Sigmoid colon (tissue), 7 donors: ENCODE measurements at places on chromosomes 4 and X. TPM values are rescaled to one million over a fixed set of nuclear protein-coding genes. Genes with fewer than 3 reads are reported as not detected.
A peak's percentile ranks its signal among the peaks of the same experiment; 100 is the strongest.

Gene NAAA
- total RNA-seq = 23.3 TPM

DNA sequence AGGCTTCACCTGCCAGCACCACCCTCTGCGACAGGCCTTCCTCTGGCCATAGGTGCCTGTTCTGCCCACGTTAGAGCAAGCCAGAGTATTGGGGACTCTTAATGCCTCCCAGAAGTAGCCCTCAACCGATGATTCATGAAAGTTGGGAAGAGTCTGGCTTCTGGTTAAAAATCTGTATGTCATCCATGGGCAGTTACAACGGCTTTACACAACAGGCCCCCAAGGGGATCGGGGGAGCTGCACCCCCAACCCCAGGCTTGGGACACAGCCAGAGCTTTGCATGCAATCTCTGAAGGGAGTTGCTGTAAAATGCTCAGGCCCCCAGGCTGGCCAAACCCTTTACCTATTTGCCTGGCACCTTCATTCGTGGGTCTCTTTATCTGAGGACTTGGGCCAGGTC, 5.4 kb upstream of the CYTL1 start:
- no peak for DNase-seq
- H3K27me3 ChIP-seq = peaks cover 2% of the 10 kb centered on the region
- H3K27ac ChIP-seq = no peak overlapping the region
- no peaks in the 10 kb centered on the region for H3K36me3 ChIP-seq
- H3K4me1 ChIP-seq = no peaks in the 10 kb centered on the region
- H3K4me3 ChIP-seq = no peak overlapping the region

DNA sequence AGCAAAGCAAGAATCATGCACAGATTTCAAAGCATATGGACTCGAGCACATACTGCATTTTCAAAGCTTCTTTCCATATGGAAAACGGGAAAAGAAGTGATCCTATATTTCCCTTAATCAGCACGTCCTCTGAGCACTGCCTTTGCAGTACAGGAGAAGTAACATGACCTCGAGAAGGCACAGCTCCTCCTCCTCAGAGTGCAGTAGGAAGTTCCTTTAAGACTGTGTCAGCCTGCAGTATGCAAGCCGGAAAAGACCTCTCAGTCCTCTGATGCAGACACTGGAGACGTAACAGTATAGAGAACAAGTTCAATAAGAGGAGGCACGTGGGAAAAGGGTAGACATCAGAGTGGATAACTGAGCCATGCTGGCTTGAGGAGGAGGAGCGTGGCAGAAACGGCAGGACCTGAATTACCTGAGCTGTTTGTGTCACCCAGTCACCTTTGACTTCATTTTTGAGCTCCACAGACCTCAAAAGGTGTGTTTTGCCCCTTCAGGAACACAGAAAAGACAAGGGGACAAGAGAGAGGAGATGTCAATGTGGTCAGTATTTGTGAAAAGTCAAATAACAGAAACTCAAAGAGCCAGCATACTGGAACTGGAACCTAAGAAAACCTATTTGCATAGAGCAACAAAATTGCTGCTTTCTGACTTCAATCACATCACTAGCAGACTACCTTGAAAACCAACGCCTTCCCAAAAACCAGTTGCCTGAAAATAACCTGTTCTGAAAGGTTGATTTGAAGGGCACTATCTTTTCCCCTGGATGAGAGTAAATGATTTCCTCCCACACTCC, 20.8 kb downstream of the IRF2 start:
- no peak for DNase-seq
- H3K4me1 ChIP-seq = no peaks in the 10 kb centered on the region
- no peaks in the 10 kb centered on the region for H3K36me3 ChIP-seq
- peak overlapping the region; percentile 55 for H3K27ac ChIP-seq

Gene NMU
- 2.5 TPM for total RNA-seq

Gene SHOX
- total RNA-seq = not detected

DNA sequence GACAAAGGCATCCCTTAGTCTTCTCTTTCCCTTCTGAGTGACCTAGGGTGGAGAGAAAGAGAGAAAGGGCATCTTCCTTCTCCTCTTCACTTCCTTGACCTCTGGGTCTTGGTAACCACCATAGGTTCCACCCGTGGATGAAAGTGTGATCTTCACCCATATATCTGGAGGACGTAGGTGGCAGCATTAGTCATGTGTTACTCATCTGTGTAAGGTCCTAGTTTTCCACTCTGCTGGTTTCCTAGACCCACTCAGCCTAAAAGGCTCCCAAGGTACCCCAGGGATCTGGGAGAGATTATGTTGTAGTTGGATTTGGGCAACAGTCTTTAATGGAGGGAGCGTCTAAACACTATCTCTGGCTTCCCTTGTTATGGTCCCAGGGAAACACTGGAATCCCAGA, 45.5 kb upstream of the RAB9B start:
- peaks cover 4% of the 10 kb centered on the region for H3K4me1 ChIP-seq
- no peak overlapping the region for H3K4me3 ChIP-seq
- H3K27me3 ChIP-seq = no peaks in the 10 kb centered on the region
- no peak for DNase-seq
- H3K27ac ChIP-seq = no peak overlapping the region

- DNase-seq = no peak
- no peak overlapping the region for H3K27ac ChIP-seq
- H3K4me3 ChIP-seq = no peak overlapping the region
- no peaks in the 10 kb centered on the region for H3K27me3 ChIP-seq
These were observed 75.9 kb downstream of the SPATA18 start for GRCh38 chr4:52126966-52127365.

GRCh38 chr4:165096776-165097175, 15.9 kb downstream of the TMEM192 start:
- H3K36me3 ChIP-seq = no peaks in the 10 kb centered on the region
- no peak for DNase-seq
- no peak overlapping the region for H3K27ac ChIP-seq
- H3K4me3 ChIP-seq = no peak overlapping the region
- H3K4me1 ChIP-seq = no peaks in the 10 kb centered on the region

DNA sequence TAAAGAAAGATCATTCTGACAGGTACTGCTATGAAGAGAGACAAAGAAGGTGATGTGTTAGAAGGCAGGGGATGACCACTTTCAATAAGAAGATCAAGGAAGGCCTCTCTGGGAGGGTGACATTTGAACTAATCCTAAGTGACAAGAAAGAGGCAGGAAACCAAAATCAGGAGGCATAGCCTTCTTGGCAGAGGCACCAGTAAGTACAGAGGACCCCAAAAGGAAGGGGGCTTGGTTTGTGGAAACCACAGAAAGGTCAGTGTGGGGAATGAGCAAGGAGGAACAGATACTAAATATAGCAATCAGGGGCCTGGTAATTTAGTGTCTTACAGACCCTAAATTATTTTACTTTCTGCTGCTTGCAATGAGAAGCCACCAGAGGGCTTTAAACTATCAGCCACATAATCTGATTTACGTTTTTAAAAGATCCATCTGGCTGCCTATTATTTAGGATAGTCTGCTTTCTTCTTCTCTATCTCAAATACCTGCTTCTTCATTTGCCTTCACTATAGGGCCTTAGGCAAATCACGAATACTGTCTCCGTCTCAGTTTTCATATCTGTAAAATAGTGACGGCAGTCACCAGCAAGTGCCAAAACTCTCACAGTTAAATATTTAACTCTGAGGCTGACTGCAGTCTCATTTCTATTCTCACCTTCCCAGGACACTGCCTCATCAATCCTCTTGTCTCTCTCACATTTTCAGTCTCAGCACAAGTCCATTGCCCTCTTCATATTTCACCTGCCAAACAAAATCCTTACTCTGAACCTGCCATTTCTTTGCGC, 16.7 kb downstream of the NR3C2 start:
- no peaks in the 10 kb centered on the region for H3K27me3 ChIP-seq
- no peak overlapping the region for H3K27ac ChIP-seq
- H3K4me1 ChIP-seq = no peaks in the 10 kb centered on the region
- H3K4me3 ChIP-seq = no peak overlapping the region
- no peaks in the 10 kb centered on the region for H3K36me3 ChIP-seq

- no peaks in the 10 kb centered on the region for H3K4me1 ChIP-seq
- no peak overlapping the region for H3K27ac ChIP-seq
- H3K27me3 ChIP-seq = no peaks in the 10 kb centered on the region
- DNase-seq = no peak
- H3K36me3 ChIP-seq = no peaks in the 10 kb centered on the region
These were observed 115.7 kb upstream of the LSM6 start for GRCh38 chr4:146059865-146060264.

DNA sequence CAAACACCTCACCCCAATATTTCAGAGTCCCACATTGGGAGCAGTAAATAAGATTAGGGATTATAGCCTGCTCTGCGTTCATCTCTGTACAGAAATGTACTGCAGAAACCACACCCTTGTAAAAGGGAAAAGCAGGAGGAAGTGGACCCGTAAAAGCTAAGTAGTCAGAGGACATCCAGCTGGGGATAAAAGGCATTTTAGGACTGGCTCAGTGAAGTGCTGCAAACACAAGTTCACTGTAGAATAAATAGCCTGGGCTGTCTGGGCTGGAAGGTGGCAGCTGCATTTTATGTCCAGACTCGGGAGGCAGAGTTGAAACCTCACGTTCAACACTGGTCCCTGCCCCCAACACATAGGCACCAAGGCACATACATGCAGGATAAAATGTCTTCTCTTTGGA, 178.7 kb upstream of the FAT1 start:
- H3K27me3 ChIP-seq = no peaks in the 10 kb centered on the region
- no peak overlapping the region for H3K4me3 ChIP-seq
- no peak overlapping the region for H3K27ac ChIP-seq
- H3K4me1 ChIP-seq = peaks cover 17% of the 10 kb centered on the region

- H3K4me1 ChIP-seq = no peaks in the 10 kb centered on the region
- H3K4me3 ChIP-seq = no peak overlapping the region
These were observed 64.4 kb downstream of the SHROOM3 start for GRCh38 chr4:76499461-76499860.

DNA sequence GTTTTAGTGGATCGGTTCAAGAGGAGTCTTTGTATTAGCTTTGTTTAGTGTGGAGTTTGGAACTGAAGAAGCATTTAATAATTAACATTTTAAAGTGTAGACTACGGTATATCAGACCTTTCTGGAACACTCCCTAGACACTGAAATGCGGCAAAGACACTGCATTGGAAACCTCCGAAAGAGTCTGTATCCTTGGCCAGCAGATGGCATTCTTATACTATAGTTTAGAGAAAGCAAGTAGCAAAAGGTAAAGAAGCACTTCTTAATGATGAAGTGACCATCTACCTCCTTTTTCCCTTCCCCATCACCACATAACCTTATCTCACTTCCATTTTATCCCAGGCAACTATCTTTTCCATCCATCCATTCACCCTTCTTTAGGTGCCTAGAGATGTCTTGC, 7.6 kb downstream of the FABP2 start:
- H3K27ac ChIP-seq = no peak overlapping the region
- H3K27me3 ChIP-seq = no peaks in the 10 kb centered on the region
- H3K36me3 ChIP-seq = no peaks in the 10 kb centered on the region
- H3K4me3 ChIP-seq = no peak overlapping the region
- H3K4me1 ChIP-seq = no peaks in the 10 kb centered on the region

Gene DRP2
- total RNA-seq = 6.9 TPM

Gene LRRC66
- 0.68 TPM for total RNA-seq

- no peak overlapping the region for H3K27ac ChIP-seq
- H3K4me3 ChIP-seq = no peak overlapping the region
- peaks cover 4% of the 10 kb centered on the region for H3K4me1 ChIP-seq
- no peak for DNase-seq
- H3K36me3 ChIP-seq = no peaks in the 10 kb centered on the region
These were observed 126.9 kb downstream of the FAM53A start for GRCh38 chr4:1557221-1557597.

DNA sequence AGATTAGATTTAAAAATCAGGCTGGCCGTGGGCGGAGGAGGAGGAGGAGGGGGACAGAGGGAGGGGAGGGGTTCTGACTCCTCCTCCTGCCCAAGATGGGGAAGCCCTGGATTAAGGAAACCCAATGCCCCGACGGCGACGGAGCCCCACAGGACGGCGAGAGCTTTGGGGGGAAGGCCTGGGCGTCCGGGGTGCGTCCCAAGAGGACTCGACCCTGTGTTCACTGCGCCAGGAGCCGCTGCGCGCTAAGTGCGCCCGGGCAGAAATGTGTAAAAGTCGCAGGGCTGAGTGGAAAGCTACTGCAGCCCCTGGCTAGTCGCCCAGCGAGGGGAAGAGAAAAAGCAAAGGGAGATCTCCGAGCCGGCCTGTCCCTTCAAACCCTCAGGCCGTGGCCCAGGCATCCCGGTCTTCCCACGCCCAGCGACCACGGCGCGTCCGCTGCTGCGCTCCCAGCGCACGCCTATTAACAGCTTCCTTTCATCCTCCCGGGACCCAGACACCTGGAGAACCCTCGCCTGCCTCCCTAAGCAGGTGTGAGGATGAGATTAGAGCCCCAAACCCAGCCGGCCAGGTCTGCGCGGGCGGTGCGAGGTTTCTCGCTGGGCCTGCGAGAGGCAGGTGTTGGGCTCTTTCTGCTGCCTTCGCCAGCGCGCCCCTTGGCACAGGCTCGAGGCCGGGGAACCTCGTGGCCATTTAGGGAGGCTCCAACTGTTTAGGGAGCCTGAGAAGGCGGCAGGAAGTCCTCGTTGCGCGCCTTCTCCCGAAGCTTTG, 1.4 kb upstream of the RPS6KA3 start:
- H3K36me3 ChIP-seq = no peaks in the 10 kb centered on the region
- peaks cover 13% of the 10 kb centered on the region for H3K4me1 ChIP-seq
- H3K27ac ChIP-seq = peak overlapping the region; percentile 92

Gene DMP1
- not detected for total RNA-seq

DNA sequence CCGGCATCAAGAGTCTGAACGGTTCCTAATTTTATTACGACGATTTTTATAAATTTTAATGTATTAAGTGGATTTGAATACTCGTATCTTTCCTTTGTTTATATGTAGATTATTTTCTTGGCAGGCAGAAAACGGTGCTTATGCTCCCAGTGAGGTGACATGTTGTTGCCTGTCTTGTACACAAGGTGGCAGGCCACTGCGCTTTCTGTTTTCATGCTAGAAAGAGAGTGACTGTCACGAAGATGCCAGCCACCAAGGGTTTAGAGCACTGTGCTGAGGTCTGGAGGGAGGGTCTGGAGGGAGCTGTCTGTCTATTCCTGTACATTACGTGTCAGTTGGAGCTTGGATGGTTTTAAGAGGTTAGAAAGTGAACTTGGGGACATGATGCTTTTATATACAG, 87.7 kb downstream of the SHROOM2 start:
- no peak for DNase-seq
- H3K27ac ChIP-seq = no peak overlapping the region
- H3K4me1 ChIP-seq = no peaks in the 10 kb centered on the region
- H3K36me3 ChIP-seq = no peaks in the 10 kb centered on the region
- no peaks in the 10 kb centered on the region for H3K27me3 ChIP-seq
